ENCODE measurements at places on chromosomes 2 and 18.
A peak's percentile ranks its signal among the peaks of the same experiment; 100 is the strongest.

DNA sequence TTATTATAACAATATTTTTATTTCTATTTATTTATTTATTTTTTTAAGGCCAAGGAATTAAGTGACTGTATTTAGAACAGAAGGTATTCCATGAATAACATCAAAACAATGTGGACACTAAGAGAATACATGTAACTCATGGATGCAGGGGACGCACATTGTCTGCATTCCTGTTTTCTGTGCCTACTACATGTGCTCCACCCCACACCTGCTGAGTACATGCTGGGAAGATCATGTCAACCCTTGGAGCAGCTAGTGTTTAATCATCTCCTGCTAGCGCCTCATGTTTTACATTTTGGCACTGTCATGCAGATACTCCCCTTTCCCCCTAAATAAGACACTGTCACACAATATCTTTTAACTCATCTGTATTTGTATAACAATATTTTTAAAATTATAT is 29.3 kb downstream of the DPYSL5 start:
- DNase-seq: no peak

GRCh38 chr2:157032017-157032416 is 225.5 kb upstream of the GALNT5 start:
- DNase-seq: peak; percentile 91

- DNase-seq: peak; percentile 82
Measured at GRCh38 chr2:188291617-188292347, at the start of gene GULP1. Gene GULP1 (plus strand): TSS chr2:188291874. CDS start chr2:188477703, 185,829 bp downstream.

GRCh38 chr2:48754874-48755273 is 650 bp downstream of the LHCGR start:
- no peak for DNase-seq

GRCh38 chr2:10518470-10519393 is 70.6 kb upstream of the ODC1 start:
- no peak for DNase-seq

DNA sequence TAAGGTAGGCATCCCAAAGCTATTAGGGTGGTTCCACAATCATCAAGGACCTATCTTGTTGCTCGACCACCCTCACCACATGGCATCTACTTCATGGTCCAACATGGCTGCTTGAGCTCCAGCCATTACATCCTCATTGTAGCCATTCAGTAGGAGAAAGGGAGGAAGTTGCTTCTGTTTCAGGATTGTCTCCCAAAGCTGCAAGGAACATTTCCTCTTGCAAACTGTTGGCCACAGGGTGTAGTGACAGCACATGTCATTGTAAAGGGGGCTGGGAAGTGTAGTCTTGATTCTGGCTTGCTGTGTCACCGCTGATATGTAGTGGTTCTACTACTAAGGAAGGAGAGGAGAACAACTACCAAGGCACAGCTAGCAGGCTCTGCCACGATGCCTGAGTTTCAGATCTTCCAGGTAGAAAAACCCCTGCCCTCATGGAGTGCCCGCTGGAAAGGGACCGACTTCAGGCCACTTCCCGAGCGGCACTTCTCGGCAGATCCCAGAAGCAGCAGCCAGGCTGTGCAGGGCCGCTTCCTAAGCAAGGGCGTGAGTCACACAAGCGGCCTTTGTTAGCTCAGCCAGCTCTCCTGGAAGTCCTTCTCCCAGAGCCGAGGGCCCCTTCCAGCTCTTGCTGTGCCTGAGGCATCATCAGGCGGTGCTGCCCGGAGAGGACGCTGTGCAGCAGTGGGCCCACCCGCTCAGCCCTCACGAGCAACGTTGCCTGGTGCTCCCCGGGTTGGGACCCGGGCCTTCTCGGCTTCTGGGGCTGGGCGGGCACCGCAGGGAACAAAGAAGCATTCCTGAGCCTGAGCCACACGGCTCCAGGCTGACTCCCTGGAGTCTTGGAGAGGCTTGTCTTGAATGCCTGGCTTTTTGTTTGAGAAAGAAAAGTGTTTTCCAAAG is 58.2 kb downstream of the HS6ST1 start:
- peak; percentile 75 for DNase-seq

DNA sequence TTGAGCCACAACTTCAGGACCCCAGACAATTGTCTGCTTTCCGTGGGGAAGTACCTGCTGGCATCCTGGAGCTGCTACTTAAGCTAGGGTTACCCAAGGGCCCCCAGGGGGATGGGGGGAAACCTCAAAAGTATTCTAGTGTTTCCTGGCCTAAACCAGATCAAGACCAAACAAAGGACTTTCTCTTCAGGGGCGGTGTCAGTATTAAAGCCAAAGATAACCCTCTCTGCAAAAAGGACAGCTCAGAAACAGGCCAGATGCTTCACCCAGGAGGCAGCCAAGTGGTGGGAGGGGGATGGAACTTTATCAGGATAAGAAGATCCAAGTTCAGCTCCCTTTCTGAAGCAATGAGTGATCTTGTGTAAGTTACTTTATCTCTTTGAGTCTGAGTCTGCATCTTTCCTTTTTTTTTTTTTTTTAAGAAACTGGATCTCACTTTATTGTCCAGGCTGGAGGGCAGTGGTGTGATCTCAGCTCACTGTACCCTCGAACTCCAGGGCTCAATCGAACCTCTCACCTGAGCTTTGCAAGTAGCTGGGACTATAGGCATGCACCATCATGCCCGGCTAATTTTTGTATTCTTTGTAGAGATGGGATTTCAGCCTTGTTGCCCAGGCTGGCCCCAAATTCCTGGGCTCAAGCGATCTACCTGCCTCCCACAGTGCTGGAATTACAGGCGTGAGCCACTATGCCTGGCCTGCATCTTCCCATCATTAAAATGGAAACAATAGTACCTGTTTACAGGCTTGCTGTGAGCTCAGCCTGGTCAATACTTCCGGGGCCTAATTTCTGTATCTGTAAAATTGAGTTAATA is 151.8 kb upstream of the PTPRM start:
- DNase-seq: no peak

DNA sequence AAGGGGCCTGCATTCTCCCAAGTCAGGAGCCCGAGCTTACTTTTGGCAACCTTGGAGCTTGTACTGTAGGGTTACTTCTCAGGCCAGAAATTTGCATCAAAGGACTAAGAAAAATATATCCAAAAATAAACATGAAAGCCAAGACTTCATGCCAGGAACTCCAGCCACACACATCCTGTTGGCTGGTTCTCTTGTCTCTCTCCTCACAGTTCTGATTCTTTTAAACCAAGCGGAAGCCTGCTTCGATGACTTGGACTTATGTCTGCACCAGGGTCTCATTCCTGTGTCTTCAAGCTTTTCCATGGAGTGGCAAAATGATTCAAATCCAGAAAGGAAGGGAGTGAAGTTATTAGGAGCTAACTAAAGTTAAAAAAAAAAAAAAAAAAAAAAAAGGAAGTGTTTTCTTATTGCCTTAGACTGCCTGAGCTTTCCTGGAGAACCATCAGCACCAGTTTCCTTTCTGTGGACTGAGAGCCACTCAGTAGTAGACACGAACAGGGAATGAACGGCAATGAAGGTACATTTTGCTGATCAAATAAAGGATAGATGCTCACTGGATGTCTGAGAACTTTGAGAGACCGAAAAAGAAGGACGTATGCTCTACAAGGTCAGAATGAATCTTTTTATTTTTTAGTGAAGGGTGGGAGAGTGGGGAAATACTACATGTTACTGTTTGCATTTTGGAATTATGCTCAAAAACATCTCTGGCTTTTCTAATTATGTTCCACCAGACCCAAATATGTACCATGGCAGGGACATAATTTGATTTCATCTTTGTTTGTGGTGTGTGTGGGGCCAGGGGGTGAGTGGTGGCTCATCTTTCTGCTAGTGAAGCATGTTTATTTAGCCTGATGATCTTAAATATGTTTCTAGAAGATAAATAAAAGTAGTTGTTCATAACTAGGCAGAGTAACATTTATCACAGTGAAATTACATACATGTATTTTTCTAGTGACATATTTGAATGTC is 86.0 kb downstream of the RAPGEF4 start:
- no peak for DNase-seq
